K562 (cell line): ENCODE measurements at places on chromosomes 4 and X.

GRCh38 chr4:139266583-139267257 lies 13.3 kb downstream of the MGARP start:
- peak; percentile 64 for DNase-seq

DNA sequence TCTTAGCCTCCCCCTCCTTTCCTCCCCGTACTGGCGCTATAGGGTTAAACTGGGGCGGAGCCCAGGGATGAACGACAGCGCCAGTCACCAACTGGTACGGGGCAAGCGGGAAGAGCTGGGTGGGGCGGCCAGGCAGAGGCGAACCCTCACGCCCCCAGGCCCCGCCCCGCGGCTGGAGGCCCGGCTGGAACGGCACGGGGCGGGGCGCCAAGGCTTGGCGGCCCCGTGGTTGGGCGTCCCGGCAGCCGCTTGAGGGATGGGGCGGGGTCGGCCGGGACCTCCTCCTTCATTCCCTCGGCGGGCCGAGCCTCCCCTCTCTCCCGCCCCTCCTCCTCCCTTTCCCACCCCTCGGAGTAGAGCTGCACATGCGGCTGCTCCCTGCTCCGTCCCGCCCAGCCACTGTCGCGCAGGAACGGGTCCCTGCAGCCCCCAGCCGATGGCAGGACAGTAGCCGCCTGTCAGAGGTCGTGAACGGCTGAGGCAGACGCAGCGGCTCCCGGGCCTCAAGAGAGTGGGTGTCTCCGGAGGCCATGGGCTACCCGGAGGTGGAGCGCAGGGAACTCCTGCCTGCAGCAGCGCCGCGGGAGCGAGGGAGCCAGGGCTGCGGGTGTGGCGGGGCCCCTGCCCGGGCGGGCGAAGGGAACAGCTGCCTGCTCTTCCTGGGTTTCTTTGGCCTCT lies at the start of gene EDA:
EDA (plus strand) TSS at position 335 of the 678 bp plus-strand sequence.
- DNase-seq = peak; percentile 76

- no peak for DNase-seq
These were observed 82.5 kb downstream of the GASK1B start for GRCh38 chr4:158090323-158090722.

DNA sequence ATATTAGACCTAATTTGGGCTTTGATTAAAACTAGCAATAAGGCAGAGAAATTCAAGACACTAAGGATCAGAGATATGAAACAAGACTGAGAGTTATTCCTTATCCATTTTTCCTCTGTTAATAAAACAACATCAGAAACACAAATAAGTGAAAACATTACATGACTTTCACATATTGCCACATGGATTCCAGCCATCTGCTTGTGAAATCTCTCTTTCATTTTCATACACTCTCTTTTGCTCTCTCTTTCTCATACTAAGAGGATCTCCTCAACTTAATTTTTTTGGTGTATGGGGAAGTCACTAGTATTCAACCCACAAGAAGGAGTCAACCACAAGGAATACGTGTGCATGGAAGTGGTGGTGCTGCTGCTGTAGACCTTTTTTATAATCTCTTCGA lies 183.0 kb downstream of the LDB2 start:
- DNase-seq = no peak

DNA sequence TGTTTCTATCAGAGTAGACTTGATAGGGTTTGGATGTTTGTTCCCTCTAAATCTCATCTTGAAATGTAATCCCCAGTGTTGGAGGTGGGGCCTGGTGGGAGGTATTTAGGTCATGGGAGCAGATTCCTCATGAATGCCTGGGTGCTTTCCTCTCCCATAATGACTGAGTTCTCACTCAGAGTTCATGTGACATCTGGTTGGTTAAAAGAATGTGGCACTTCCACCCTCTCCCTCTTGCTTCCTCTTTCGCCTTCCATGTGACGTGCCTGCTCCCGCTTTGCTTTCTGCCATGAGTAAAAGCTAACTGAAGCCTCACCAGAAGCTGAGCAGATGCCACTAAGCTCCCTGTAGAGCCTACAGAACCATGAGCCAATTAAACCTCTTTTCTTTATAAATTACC lies 47.3 kb upstream of the SRPX start:
- DNase-seq = no peak

- DNase-seq = no peak
These were observed 267.8 kb upstream of the ANKRD50 start for GRCh38 chr4:124980276-124980752.

GRCh38 chr4:135732448-135732847 lies 1530.9 kb upstream of the PABPC4L start:
- no peak for DNase-seq

DNA sequence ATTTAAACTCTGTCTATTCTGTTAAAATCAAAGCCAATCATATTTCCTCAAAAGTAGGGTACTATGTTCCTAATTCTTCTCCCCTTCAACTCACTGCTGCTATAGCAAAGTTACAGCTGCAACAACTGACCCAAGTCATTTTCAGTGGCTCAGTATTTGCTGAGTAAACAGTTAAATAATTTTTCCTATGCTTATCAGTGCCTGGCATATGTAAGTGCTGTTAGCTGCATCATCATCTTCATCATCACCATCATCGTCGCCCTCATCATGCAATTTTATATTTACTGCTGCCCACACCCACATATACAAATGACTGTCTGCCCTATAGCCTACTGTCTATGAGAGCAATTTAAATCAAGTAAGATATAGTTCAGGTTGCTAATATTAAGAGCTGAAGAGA lies 21.9 kb downstream of the COQ2 start:
- DNase-seq = no peak

- no peak for DNase-seq
These were observed 952 bp downstream of the ARSD start for GRCh38 chrX:2928191-2928582.

DNA sequence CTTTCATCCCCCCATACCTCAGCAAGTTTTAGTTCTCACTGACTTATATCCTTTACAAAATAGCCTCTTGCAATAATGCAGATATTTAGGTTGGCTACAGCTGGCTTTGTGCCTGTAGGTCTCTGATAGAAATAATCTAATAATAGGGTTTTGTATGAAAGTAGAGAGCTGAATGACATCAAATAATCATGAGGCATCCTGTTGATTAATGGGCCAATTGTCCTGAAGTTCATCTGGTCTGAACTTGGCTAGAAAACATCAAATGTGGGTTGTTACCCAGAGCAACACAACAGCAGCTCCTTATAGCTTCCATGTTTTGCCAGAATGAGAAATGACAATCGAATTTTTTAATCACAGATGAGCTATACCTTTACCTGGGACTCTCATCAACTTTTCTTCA lies 19.2 kb upstream of the LHFPL1 start:
- no peak for DNase-seq

DNA sequence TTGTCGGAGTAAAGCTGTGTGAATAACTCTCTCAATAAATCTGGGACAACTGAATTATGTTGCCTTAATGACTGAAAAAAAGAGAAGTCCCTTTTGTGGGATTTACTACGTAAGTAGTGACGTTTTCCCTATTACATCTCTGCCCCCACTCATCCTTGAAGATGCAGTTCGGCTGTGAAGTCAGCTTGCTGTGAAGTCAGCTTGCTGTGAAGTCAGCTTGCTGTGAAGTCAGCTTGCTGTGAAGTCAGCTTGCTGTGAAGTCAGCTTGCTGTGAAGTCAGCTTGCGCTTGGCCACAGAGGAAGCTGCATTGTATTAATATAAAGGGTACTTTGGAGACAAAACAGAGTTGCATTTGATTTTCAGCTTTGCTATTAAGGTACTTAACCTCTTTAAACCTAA lies 8.0 kb upstream of the VAMP7 start:
- no peak for DNase-seq

- DNase-seq = no peak
These were observed 84.1 kb downstream of the CPZ start for GRCh38 chr4:8676676-8677075.

GRCh38 chr4:336099-336892 lies 1.3 kb upstream of the ZNF141 start:
- DNase-seq = no peak

DNA sequence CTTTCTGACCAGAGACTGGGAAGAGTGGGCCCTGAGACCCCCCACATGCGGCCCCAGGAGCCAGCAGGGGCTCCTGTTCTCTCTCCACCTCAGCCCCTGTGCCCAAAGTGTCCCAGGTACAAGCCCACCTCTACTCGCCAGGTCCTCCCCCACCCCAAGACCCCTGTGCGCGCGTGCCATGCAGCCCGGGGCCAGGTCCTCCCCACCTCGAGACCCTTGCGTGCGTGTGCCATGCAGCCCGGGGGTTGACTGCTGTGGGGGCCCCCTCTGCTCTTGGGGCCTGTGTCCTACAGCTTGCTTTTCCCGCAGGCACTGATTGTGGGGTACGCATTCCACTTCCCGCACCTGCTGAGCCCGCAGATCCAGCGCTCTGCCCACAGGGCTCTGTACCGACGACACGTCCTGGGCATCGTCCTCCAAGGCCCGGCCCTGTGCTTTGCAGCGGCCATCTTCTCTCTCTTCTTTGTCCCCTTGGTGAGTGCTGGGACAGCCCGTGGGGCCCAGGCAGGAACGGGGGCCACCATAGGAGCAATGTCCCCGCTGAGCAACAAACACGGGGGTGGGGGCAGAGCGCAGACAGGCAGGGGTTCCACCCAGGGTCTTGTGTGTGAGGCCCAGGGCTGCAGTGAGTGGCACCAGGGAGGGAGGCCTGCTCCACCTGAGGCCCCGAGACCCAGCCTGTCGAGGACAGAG lies 20.3 kb downstream of the DGKQ start:
- no peak for DNase-seq

DNA sequence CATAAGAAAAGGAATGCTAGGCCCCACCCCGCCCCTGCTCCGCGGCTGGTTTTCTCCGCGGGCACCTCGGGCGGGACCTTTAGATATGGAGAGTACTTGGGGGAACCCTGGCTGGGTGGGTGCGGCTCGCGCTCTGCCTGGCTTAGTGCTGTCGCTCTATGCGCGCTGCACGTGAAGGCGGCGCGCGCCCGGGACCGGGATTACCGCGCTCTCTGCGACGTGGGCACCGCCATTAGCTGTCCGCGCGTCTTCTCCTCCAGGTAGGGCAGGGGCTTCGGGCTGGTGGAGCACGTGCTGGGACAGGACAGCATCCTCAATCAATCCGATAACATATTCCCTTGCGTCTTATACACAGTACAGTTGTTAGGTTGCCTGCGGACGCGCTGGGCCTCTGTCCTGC lies 56.0 kb downstream of the MAGEB10 start:
- DNase-seq = no peak

- DNase-seq = no peak
These were observed 78.8 kb downstream of the NFKB1 start for GRCh38 chr4:102579794-102580462.

GRCh38 chr4:109820563-109820962 lies 5.0 kb downstream of the GAR1 start:
- DNase-seq = no peak

GRCh38 chrX:110338935-110339334 lies 19.7 kb upstream of the RTL9 start:
- no peak for DNase-seq

GRCh38 chr4:98482847-98483806 lies 175.3 kb downstream of the TSPAN5 start:
- no peak for DNase-seq

- no peak for DNase-seq
These were observed 17.1 kb upstream of the ARHGAP10 start for GRCh38 chr4:147714575-147715401.

GRCh38 chrX:7272346-7272745 lies 124.4 kb upstream of the PUDP start:
- no peak for DNase-seq

- DNase-seq = peak; percentile 53
These were observed 278 bp downstream of the RELL1 start for GRCh38 chr4:37685823-37686372.

DNA sequence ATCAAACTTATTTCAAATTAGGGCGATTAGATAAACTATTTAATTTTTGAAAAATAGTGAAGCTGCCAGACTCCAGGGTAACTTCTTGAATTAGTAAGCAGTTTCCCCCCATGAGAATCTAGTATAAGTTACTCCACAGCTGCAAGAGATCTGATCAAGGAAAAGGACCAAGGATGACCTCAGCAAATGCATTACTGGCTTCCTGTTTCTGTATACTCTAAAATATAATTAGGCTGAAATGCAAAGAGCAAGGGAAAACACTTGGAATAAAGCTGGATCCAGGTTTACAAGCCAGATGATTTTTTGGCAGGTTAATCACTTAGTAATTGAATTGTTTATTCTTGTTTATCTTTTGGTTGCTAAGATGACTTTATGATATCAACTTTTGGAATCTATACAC lies 13.4 kb upstream of the P2RY10 start:
- no peak for DNase-seq

GRCh38 chr4:55967376-55967775 lies 18.6 kb downstream of the CEP135 start:
- DNase-seq = no peak

- DNase-seq = peak; percentile 63
These were observed 25.1 kb downstream of the ARL13A start for GRCh38 chrX:100994352-100995281.

DNA sequence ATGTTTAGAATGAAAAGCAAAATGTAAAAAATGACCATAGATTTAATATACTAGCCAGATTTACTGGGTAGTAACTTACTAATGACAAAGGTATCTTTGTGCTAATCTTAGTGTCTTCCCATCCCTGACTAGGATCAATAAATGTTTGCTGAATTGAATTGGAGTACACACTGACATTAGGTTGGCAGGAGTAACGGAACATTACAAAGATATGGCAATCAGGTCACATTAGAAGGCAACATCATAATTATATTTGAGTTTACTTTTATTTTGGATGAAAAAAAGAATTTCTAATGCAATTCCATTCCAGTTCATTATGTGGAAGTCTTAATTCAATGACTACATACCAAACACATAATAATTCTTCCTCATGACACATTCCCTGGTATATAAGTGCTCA lies 77.8 kb downstream of the MID1 start:
- no peak for DNase-seq

DNA sequence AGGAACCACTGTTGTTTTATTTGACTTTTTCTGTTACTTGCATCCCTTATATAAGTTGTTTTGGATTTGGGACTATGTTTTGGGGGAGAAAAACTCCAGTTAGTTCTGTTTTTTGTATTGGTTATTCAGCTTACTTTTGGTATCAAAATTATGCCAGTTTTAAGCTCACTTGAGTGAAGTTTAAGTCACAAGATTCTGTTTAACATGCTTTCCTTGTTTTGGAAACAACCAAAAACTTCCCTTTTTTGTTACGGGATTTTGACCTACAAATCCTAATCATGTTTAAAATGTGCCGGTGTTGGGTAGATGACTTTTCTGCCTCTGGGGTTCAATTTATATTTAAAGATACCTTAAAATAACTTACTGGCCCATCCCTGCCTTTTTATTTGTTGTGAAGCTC lies 36.0 kb downstream of the CCNI start:
- no peak for DNase-seq

DNA sequence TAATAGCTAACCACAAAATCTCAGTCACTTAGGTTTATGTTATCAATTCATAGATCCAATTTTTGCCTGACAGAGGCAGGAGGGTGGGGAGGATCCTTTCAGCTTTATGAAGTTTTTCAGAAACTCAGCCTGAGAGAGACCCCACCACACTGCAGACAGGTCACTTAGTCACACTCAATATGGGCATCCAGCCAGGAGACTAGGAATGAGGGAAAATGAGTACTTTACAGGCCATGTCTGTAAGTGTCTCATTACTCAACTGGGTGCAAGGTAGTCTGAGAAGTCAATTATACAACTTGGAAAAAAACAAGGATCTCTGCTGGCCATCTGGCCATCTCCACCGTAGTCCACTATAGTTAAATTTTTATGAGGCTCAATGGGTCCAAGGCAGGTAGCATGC lies 365.9 kb downstream of the INPP4B start:
- DNase-seq = no peak
